ENCODE measurements at places on chromosomes 5 and 9.

DNA sequence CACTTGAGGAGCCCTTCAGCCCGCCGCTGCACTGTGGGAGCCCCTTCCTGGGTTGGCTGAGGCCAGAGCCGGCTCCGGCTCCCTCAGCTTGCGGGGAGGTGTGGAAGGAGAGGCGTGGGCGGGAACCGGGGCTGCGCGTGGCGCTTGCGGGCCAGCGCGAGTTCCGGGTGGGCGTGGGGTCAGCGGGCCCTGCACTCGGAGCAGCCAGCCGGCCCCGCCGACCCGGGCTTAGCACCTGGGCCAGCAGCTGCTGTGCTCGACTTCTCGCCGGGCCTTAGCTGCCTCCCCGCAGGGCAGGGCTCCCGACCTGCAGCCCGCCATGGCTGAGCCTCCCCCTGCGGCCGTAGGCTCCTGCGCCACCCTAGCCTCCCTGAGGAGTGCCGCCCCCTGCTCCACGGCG lies 6.2 kb upstream of the SHB start:
- DNase-seq: no peak

DNA sequence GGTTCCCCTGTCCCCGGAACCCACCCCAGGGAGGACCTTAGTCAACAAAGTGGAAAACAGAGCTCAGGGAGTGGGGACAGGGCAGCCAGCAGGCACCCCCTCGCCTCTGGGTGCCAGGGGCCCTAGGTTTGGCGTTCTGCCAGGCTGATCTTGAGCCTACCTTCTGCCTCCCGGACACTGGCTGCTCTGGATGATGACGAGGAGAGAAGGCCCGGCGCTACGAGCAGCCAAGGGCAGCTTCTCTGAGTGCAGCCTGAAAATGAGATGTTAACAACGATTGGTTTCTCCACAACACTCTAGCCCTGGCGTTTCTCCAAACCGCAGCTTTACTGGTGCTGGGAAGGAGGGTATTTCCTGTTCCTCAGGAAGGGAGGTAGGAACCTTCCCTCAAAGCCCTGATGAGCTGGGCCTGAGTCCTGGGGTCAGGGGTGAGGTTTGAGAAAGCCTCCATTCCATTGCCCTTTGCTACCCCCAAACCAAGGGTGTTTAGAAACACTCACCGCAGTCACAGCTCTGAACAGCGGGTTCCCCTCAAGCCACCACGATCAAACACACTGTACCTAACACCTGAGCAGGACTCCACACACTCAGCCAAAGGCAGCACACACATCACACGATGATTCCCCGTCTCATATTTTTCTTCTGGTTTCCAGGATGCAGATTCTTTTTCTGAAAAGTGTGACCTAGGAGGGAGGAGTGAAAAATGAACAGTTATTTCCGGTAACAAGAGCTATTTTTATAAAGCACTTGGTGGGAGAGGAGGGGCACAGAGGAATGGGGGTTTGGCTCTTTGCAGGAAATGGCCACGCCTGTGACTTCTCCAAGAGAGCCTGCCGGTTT lies at the start of gene STING1:
Gene STING1 (minus strand): TSS at position 709 of the 840 bp plus-strand sequence. CDS start 1,054 bp downstream, outside the sequence.
- peak; percentile 98 for DNase-seq

DNA sequence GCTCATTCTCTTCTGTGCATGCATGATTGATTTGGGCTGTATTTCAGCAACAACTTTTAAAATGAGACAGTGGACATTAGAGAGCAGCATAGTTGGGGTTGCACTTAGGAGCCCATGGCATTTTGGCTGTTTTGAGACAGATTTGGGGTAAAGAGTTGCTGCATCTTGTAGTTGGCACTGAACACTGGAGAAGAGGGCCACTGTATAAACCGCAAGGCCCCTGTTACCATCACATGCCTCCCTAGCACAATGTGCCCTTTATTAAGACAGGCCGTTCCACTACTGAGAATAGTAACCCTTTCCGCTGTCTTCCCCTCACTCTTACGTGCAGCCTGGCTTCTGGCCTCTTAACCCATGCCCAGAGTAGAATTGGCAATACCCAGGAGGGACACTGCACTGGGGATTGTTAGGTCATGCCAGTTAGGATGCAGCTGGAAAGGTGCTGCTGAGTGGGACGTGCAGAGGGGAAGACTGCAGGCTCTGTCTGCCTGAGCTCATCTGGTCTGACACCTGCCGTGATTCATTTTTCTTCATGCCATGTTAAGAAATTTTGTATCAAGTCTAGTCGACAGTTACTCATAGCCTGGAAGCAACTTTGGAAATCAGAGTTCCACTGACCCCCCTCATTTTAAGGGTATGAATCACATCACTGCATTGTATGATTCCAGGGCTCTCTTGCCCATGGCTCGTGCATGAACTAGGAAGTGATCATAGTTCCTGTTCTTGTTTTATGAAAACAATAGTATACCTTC lies 146.9 kb upstream of the DMRT1 start:
- DNase-seq: peak; percentile 93

DNA sequence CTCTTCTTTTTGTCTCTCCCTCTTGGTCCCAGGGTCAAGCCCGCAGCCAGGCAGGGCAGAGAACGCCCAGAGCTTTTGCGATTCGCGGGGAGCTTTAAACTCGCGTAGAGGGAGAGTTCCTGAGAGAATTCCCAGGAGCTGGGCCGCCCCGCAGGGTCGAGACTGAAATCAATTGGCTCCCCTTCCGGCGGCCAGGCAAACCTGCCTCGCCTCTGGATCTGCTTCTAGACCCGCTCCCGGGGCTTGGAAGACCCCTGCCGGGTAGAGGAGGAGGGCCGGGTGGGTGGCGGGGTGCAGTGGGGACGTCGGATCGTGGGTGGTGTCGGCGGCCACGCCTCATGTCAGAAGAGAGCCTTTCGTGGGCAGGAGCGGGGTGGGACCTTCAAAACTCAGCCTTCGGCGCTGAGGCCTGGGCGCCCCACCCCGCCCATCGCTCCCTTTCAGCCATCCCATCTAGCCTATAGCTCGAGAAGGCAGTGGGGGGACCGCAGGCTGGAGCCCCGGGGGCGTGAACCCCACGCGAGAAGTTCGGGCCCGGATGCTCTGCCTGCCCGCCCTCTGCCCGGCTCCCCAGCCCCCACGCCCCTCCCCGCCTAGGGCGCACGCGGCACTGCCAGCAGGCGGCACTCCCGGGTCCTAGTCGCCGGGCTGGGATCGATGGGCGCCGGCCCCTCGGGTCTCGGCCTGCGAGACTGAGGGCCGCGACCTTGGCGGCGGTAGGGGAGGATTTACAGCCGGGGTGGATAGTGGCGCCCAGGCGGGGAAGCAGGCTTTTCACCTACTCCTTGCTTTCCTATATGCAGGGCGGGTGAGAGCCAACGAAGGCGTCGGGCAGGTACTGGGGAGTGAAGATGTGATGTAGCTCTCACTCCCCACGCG lies 6.1 kb downstream of the PRDM6 start:
- peak; percentile 18 for DNase-seq

GRCh38 chr9:107620801-107621200 lies 131.2 kb upstream of the KLF4 start:
- no peak for DNase-seq

GRCh38 chr5:151086192-151086869 lies 5.5 kb upstream of the TNIP1 start:
- DNase-seq: no peak

GRCh38 chr5:91020065-91020800 lies 362.9 kb downstream of the ARRDC3 start:
- peak; percentile 63 for DNase-seq

GRCh38 chr9:129828969-129829368 lies 5.0 kb upstream of the TOR1A start:
- DNase-seq: no peak

DNA sequence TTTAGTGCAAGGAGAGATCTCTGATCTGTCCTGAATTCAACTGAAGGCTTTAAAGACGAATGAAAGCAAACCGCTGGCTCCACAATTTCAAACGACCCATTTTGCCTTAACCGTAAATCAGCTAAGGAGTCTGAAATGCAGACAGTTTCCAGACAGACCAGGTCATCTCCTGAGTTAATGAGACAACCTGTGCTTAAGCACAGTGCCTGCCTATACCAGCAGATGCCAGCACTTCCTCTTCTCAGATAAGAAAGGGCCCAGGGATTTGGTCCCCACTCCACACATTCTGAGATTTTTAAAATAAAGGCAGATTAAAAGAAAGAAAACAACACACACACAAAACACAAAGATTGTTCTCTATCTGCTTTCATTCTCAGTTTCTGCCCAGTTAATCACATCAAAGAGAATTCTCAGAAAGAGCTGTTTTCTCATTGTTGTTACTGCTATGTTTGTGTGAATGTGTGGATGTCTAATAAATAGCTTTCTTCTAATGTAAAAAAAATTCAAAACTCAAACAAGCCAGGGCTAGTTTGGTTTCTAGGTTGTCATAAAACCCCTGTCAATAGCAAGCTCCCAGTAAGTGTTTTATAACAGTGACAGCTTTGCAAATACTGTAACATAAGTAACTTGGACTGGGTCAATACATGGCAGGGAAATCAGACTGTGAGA lies 157.7 kb upstream of the SLC24A2 start:
- peak; percentile 21 for DNase-seq

DNA sequence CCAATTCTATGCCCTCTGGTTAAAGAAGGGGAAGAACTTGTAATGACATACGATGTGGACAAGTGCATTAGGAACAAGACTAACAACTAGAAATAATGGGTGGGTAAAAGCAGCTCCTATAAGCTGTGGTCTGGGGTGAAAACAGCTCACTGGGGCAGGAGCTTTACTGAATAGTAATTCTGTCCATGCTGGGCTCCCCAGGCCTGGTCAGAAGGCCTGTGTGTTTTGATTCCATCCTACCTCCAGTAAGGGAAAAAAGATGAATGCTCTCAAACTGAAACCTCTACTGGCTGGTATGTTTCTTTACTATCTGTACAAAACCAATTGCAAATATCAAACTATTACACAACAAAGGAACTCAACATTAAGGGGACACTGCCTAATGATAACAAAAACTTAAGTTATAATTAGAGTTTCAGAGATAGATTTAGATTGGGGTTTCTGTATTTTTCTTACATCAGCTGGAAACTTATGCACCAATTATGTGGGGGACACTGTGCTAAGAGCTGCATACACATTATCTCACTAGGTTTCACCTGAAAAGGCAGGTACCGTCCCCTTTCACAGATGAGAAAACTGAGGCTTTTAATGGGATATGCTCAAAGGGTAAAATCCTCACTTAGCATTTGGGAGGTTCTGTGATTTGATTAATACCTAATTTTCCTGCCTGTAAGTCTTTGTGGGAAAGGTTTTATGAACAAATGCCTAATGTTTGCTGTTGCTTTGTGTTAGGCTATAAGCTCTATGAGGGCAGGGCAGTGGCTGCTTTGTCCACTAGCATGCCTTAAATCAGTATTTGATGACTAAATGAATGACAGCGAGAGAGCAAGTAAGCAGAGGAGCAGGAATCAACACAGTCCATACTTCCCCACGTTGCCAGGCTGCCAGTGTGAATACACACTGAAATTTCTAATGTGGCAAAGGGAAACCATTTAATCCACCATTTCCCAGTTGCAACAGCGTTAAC lies 53.6 kb downstream of the ELL2 start:
- DNase-seq: no peak

DNA sequence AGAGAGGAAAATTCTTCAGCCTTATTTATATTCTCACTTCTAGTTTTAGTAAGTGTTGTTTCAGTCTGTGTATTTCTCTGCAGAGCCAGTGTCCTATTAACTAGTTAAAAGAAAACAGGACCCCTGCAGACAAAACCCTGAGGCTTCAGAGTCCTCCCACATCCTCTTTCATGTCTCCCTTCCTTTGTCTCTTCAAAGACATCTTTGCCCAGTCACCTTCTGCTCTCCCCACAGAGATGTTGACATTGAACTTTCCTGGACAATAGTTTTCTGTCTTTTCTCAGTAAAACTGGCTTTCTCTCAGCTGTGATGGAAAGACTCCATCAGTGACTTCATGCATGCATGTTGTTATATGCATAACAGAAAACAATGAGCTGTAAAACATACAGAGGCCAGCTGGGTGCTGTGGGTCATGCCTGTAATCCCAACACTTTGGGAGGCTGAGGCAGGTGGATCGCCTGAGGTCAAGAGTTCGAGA lies 20.2 kb downstream of the GRAMD2B start:
- peak; percentile 18 for DNase-seq

DNA sequence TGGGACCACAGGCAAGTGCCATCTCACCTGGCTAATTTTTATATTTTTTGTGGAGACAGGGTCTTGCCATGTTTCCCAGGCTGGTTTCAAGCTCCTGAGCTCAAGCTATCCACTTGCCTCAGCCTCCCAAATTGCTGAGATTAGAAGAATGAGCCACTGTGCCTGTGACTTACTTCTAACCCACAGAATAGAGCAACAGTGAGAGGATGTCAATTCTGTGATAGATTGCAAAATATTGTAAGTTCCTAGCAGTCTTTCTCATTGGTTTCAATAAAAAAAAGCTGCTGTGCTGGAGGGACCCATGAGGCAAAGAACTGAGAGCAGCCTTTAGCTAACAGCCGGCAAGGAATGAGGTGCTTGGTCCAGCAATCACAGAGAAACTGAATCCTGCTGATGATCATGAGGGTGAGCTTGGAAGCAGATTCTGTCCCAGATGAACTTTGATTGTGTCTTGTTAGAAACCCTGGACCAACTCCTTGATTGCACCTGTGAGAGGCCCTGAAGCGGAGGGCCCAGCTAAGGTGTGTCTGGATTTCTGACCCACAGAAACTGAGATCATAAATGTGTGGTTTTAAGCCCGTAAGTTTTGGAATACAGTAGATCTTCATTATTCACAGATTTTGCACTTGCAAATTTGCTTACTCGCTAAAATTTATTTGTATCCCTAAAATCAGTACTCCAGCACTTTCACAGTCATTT lies 149.7 kb downstream of the GCNT1 start:
- no peak for DNase-seq

DNA sequence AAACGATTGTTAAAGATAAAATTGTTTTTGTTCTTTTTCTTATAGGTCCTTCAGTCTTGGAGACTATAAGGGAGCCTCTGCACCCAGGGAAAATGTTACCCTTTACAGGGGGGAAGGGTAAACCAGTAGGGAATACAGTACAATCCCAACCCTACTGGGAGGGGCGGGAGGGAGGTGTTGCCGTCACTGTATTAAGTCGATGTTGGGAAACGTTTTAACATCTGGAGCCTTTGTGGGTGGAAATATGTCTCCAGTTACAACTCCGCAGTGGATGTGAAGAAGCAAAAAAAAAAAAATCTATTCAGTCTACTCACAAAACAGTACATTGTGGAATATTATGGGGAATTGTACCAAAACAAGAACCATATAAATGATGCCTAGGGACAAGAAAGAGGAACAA lies 47.2 kb upstream of the FCHO2 start:
- DNase-seq: no peak

- no peak for DNase-seq
Measured at GRCh38 chr9:4118666-4119065, 181.2 kb downstream of the GLIS3 start.

- DNase-seq: no peak
Measured at GRCh38 chr5:135861641-135862040, 27.2 kb downstream of the SLC25A48 start.

DNA sequence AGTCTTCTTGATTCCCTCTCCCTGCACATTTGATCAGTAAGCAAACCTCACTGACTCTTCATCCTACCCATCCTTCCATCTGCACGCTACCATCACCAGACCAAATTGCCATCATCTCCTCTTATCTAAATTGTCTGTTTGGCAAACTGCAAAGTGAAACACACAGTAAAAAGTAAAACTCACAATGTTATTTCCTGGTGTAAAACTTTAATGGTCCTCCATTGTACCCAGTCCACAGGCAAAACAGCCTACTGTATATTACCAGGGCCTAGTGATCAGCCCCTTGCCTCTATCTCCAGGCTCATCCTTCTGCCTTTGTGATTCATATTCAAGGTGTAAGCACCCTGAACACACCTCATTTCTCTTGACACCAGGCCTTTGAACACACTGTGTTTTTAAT lies 83.3 kb upstream of the GPR151 start:
- no peak for DNase-seq

GRCh38 chr5:7877851-7878250 lies 8.9 kb downstream of the MTRR start:
- peak; percentile 43 for DNase-seq
